ENCODE measurements at places on chromosomes 6 and 20.
A peak's percentile ranks its signal among the peaks of the same experiment; 100 is the strongest.

GRCh38 chr6:39189915-39190544, 39.2 kb downstream of the KCNK5 start:
- ATAC-seq, result peak; percentile 30

GRCh38 chr20:60541991-60542390, 583.8 kb downstream of the CDH26 start:
- no peak for ATAC-seq

GRCh38 chr6:129936329-129937165, 75.4 kb upstream of the TMEM244 start:
- ATAC-seq, result peak; percentile 59

DNA sequence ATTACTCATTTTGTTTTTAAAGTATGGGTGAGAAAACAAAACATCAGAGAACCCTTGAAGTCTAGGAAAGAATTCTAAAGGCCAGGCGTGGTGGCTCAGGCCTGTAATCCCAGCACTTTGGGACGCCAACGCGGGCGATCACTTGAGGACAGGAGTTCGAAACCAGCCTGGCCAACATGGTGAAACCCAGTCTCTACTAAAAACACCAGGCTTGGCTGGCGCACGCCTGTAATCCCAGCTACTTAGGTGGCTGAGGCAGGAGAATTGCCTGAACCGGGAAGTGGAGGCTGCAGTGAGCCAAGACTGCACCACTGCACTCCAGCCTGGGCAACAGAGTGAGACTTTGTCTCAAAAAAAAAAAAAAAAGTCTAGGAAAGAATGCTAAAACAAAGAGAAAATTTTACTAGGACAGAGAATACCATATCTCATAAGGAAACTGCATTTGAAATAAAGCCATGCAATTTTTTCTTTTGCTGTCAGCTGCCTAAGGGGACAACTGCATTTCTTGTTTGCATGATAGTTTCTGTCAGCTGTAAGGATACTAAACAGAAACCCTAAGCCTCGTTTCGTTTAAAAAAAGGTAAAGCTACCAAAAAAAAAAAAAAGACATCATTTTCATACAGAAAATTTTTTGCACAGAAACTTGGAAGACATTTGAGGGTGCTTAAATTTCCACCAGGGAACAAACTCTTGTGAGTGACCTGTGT, 32.1 kb downstream of the SMLR1 start:
- no peak for ATAC-seq

- ATAC-seq, result no peak
Measured at GRCh38 chr6:36703081-36703606, 5.5 kb downstream of the RAB44 start.

DNA sequence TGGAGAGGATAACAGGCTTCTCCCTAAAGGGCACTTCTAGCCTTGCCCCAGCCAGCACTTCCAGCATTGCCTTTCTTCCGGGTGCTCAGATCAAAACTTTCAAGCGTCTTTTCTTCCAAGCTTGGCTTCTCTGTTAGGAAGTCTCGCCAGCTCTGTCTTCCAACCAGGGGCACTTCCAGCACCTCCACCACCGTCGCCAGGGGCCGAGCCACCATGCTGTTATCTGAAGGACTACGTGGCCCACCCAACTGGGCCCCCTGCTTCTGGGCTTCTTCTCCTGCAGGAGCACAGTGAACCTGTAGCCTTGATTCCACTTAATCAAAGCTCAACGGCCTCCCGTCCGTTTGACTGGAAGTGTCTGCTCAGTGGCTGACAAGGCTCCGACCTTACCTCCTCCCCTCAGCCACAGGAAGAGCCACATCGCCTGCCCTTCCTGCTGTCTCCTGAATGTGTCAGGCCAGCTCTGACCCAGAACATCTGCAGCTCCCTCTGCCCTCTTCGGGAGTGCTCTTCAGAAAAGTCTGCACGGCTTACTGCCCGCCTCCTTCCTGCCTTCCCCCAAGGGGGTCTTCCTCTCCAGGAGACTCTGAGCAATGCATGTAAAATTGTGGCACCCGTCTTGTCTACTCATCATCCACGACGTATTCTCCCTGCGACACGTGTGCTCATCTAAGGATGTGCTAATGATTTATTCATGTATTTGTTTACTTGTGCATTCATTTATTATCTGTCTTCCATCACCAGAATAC, 527.0 kb downstream of the CDH26 start:
- ATAC-seq, result no peak

DNA sequence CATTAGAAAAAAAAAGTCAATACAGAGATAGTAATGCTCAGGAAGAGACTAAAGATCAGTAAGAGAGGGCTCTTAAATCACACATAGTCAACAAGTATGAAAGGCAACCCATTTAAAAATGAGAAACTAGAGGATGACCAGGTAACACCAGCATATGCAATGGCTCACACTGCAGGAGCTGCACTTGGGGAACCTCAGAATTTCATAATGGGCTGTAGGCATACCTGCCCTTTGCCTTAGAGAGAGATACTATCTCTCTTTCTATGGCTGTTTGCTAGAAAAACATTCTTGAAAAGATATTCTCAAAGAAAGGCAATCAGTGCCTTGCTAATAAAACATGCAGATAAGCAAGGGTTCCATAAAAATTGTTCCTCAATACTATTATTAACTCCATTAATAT, 33.2 kb downstream of the HMGCLL1 start:
- no peak for ATAC-seq

DNA sequence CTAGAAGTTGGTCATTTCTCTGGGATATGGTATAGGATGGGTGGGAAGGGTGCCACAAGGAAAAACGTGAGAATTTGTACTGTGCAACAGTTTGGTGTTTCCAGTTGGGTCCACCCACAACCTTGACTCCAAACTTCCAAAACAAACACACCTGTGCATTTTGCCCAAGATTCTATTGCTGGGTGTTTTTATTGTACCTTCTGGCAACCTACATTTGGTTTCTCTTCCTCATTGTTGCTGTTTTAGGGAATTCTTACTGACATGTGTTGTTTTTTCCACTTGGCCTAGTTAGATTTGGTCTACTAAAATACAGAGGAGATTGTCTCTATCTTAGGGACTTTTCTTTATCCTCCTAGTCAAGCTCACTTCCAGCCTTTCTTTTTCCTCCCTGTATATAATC, 16.7 kb downstream of the TULP4 start:
- ATAC-seq, result no peak

- ATAC-seq, result no peak
Measured at GRCh38 chr6:71033171-71033570, 76.3 kb upstream of the B3GAT2 start.

GRCh38 chr6:56689663-56690062, 47.0 kb upstream of the DST start:
- ATAC-seq, result no peak

DNA sequence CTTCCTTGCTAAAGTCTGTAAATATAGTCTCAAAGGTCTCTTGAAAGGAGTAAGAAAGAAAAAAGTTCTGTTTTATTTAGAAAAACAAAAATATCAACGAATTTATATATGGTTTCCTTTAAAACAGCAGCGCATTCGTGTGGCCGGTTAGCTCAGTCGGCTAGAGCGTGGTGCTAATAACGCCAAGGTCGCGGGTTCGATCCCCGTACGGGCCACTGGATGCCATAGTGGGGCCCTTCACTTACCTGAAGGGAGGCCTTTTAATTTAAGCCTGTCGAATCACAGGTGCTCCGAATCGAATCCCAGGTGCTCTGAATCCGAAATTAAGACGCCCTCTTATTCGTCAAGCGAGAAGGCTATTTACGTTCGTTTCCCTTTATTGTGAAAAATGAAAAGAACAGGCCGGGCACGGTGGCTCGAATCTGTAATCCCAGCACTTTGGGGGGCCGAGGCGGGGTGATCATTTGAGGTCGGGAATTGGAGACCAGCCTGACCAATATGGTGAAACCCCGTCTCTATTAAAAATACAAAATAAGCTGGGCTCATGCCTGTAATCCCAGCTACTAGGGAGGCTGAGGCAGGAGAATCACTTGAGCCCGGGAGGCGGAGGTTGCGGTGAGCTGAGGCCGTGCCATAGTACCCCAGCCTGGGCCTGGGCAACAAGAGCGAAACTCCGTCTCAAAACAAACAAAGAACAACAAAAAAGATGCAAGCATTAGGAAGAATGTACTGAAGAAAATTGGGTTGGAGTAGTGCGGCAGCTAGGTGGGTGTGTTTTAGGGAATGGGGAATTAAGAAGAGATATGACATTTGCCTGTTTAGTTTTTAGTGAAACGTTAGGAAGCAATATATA, 195.8 kb upstream of the ZNF184 start:
- peak; percentile 81 for ATAC-seq

DNA sequence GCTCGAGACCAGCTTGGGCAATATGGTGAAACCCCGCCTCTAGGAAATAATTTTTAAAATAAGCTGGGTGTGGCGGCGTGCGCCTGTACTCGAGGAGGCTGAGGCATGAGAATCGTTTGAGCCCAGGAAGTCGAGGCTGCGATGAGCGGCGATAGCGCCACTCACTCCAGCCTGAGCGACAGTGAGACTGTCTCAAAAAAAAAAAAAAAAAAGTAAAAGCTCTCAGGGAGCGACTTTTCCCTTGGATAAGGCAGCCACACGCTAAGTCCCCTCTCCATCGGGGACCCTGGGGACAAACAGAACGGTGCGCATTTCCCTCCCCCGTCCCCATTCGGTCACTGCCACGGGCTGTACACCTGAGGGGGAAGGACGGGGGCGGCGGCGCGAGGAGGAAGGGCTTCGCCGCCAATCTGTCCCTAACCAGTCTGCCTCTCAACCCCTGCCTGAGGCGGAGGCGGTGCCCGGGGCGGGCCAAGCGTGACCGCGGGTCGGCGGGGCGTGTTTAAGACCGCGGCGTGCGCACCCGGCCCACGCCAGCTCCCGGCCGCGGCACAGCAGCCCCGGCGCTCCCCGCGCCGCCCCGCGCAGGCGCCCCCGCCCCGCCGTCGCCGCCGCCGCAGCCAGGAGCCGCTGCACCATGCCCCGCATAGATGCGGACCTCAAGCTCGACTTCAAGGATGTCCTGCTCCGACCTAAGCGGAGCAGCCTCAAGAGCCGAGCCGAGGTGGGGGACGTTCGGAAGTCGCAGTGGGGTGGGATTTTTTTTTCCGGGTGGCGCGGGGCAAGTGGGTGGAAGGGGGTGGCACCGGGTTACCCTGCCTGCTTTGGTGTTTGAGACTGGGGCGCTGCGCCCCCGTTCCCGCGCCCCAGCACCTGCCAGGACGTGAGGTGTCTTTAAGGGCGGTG, at the start of gene GMPR:
Gene GMPR, plus strand, starts transcription at position 531 of the 906 bp plus-strand sequence. Its CDS starts 107 bp downstream, at position 638.
- ATAC-seq, result peak; percentile 62

GRCh38 chr6:169097381-169097959, 156.2 kb downstream of the THBS2 start:
- ATAC-seq, result no peak

DNA sequence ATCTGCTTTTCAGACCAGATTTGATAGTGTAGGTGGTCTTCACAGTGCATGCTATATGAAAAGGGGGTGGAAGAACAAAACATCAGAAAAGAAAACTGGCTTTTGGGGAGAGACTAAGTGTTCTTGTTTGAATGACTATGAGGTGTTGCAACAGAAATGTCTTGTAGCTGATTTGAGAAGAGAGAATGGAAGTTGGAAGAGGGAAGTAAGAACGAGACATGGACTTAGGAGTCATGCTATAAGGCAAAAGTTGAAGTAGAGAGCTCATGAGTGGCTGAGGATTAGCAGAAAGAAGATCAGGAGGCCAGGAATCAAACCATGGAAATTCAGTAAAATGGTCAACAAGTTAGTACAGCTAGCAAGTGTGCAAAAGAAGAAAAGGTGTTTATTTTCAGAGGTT, 32.1 kb downstream of the FNDC1 start:
- no peak for ATAC-seq

DNA sequence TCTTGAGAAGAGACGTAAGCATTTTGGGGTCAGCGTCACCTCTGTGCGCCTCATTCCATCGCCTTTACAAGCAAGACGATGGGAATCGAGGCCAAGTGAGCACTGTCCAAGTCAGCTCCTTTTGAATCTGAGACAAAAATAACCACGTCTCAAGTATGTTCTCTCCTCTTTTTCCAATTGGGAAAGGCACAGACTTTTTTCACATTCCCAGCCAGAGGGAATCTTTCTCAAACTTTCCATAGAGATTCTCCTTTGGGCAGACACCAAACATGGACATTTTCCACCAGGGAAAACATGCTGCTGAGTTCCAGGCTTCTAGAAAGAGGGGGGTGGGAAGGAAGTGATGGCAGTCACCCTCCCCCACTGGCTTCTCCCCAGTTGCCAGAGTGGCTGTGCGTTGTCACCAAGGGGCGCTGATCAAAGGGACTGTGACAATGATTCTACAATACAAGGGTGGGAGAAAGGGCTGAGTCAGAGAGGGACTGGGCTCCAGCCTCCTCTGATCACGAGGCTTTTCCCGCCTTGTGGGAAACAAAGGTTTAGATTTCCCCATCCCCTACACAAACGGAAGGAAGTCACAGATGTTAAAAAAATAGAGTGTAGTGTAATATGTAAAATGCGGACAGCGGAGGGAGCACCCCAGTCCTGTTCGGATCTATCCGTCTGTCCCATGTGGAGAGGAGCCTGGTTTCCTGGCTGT, 281.9 kb upstream of the RNF24 start:
- ATAC-seq, result peak; percentile 37

DNA sequence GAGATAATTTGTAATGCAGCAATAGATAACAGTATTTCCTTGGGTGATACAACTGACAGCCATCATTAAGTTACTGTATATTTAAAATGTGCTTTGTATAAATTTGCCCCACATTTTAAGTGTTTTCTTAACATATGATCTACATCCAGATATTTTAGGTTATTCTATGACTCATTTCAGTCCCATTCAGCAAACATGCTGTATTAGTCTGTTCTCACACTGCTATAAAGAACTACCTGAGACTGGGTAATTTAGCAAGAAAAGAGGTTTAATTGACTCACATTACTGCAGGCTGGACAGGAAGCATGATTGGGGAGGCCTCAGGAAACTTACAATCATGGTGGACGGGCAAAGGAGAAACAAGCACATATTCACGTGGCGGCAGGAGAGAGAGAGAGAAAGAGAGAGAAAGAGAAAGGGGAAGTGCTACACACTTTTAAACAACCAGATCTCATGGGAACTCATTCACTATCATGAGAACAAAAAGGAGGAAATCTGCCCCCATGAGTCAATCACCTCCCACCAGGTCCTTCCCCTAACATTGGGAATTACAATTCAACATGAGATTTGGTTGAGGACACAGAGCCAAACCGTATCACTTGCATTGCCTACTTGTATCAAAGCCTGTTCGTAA, 9.6 kb upstream of the CHD6 start:
- ATAC-seq, result no peak

DNA sequence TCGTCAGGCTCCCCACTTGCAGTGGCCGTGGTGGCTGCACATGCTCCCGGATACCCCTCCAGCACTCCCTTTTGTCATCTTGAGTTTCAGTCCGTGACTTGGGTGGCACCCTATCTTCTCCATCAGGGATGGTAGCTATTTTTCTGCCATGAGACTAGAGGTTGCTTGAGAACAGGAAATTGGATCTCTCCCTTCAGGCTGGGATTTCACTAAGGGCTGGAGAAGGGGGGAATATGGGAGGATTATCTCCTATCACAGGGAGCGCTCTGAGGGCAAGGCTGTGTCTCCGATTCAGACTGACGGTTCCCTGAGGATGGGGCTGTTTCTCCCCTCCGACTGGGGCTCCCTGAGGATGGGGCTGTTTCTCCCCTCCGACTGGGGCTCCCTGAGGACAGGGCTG, 123.1 kb downstream of the MRPL14 start:
- no peak for ATAC-seq

All from esophagus mucosa (tissue), 1 donor.